ENCODE measurements at places on chromosomes 3 and 15.

DNA sequence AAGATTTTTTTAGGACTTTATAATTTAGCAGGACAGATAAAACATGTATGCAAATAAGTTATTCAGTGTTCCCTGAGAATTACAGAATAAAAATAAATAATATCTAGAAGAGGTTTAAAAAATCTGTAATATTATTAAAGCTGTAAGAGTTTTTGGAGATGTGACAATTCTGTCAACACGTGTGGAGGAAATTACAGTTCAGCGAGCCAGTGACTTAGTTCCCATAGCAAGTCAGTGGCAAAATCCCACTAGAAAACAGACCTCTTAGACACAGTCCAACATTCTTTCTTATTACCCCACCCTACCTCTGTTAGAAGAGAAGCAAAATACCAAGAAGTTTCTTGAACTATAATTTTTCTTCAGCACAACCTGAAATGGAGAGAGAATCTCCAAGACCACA lies 16.2 kb upstream of the DENND6A start:
- no peak for DNase-seq

DNA sequence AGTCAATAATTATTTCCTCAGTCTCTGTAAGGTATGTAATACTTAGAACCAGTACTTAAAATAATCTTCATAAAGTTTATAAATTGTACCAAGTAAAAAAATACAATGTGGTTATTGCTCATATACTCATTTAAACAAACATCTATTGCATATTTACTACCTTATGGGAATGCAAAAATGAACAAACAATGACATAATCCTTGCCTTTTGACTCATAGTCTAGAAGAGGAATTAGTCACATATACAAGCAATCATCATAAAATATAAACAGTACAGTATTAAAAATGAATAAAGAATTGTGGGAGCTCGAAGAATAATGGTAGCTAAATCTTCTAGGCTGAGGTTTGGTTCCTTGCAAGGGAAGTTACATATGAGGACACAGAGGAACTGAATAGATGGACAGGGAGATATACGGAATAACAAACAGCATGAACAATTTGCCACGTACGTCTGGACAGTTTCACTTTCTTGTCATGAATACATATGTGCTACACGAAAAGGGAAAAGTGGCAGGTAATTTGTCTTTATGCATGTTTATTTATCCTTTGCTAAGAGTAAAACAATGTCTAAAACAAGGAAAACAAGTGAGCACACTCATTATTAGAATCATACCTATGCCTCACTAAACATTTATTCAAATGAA lies 17.2 kb downstream of the IMPG2 start:
- DNase-seq = no peak

DNA sequence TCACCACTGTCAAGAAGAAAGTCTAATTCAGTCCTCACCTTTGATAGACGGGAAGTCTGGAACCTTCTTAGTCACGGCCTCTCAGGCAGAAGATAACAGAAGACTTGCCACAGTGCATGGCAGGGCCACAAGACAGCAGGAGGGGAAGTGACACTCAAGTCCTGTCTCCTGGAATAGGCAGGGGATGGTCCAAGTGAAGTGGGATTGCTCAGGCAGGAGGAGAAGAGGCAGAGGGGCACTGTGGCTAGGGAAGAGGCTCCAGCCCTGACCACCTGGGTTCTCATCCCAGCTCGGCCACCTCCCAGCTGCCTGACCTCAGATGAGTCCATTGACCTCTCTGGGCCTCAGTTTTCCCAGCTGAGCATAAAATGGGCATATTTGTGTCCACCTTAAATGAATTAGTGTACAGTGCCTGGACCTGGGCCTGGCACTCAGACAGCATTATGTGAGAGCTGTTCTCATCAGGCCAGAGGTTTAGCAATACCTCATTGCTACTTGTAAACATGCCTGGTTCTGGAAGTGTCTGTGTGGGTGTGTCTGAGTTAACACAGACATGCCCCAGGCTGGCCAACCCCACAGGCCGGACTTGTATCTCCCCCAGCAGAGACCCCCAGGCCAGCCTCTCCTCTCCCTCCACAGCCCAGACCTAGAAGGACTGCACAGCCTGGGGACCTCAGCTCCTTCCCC lies 11.5 kb upstream of the PCSK6 start:
- DNase-seq = no peak

DNA sequence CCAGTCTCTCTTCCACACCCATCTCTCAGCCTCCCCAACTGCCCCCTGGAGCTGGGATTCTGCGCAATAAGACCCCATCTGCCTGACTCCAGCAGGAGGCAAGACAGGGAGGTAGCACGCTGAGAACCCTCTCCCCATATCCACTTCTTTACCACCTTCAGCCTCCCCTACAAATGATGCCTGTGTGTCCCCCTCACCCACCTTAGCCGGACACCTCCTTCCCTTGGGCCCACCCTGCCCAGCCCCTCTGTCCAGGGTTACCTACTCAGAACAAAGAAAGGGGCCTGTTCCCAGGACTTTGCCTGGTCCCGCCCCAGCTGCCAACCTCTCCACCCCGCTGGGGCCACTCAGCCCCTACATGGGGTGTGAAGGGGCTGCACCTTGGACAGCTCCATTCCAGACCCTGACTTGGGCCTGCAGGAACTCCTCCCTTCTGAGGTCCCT lies 40.8 kb upstream of the ATP2B2 start:
- DNase-seq = no peak

GRCh38 chr3:141367038-141367730 lies 1.1 kb upstream of the ZBTB38 start:
- no peak for DNase-seq

DNA sequence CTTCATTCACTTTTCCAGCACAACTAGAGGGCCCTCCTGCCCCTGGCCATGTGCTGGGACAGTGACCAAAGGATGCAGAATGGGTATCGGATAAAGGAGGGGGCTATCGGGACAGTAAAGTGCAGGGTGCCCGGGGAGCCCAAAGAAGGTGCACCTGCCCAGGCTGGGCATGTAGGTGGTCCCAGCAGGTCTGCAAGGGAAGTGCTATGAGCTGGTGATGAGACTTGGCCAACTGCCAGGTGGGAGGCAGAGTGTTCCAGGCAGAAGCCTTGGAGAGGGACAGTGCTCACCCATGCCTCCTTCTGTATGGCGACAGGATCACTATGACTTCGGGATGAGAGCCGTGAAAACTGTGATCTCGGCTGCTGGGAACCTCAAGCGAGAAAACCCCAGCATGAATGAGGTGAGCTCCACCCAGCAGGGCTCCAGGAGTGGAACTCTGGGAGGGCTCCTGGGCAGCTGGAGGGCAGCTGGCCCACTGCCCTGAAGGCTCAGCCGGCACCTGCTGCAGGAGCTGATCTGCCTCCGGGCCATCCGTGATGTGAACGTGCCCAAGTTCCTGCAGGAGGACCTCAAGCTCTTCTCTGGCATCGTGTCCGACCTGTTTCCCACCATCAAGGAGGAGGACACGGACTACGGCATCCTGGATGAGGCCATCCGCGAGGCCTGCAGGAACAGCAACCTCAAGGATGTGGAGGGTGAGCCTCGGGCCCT lies 48.4 kb downstream of the DNAH1 start:
- DNase-seq = no peak

DNA sequence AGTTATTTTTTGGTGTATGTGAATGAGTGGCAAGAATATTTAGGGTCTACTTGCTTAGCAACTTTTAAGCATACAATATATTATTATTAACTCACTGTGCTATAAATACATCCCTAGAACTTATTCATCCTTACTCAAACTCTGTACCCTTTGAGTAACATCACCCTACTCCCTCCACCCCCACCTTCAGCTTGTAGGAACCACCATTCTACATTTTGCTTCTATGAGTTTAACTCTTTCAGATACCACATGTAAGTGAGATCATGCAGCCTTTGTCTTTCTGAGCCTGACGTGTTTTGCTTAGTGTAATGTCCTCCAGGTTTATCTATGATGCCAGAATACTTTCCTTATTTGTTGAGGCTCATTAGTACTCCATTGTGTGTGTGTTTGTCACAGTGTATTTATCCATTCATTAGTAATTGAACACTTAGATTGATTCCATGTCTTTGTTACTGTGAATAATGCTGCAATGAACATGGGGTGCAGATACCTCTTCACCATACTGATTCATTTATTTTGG lies 526.9 kb downstream of the PYDC2 start:
- no peak for DNase-seq

- DNase-seq = no peak
These were observed 201.5 kb downstream of the SOX2 start for GRCh38 chr3:181913254-181913653.

- no peak for DNase-seq
These were observed 1.2 kb downstream of the CTXND1 start for GRCh38 chr15:80250614-80251427.

- DNase-seq = no peak
These were observed 957.1 kb downstream of the FHIT start for GRCh38 chr3:60294181-60294580.

Data from cortex of kidney (tissue), 1 donor.